ENCODE measurements at places on chromosomes 3 and 15.

GRCh38 chr15:29511663-29512062, 242.0 kb upstream of the NSMCE3 start:
- no peak for DNase-seq

GRCh38 chr15:85059734-85060133, 78.1 kb downstream of the PDE8A start:
- no peak for DNase-seq

GRCh38 chr15:41944313-41944940, 27.9 kb downstream of the EHD4 start:
- no peak for DNase-seq

- peak; percentile 65 for DNase-seq
Observed at GRCh38 chr3:52123106-52123725, 31.0 kb downstream of the POC1A start.

DNA sequence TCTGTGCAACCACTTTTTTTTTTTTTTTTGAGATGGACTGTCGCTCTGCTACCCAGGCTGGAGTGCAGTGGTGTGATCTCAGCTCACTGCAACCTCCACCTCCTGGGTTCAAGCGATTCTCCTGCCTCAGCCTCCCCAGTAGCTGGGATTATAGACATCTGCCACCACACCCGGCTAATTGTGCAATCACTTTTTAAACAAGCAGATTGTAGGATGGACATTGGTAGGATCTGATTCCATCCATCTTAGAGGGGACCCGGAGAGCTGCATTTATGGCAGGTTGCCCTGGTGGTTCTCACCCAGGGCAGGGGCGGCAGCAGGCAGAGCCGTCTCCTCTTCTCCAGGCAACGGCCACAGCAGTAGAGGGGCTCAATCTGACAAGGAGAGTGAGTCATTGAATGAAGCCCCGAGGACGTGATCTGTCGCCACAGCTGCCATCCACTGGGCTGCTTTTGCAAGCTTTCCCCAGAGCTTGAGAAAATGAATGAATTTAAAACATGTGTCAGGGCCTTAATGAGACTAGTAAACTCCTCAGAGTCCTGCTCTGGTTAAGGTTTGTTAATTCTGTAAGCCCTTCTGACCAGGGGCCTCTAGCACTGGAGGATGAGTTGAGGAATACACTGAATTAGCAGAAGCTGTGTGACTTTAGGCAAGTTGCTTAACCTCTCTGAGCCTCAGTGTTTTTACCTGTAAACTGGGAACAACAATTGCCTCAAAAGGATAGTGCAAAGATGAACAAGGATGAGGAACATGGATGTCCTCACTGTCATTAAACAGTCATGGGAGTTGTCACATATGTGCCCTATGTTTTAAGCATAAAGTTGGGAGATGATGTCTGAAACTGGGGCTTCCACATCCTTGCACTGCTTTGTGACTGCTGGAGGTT, 129.1 kb downstream of the ASB7 start:
- DNase-seq = no peak

DNA sequence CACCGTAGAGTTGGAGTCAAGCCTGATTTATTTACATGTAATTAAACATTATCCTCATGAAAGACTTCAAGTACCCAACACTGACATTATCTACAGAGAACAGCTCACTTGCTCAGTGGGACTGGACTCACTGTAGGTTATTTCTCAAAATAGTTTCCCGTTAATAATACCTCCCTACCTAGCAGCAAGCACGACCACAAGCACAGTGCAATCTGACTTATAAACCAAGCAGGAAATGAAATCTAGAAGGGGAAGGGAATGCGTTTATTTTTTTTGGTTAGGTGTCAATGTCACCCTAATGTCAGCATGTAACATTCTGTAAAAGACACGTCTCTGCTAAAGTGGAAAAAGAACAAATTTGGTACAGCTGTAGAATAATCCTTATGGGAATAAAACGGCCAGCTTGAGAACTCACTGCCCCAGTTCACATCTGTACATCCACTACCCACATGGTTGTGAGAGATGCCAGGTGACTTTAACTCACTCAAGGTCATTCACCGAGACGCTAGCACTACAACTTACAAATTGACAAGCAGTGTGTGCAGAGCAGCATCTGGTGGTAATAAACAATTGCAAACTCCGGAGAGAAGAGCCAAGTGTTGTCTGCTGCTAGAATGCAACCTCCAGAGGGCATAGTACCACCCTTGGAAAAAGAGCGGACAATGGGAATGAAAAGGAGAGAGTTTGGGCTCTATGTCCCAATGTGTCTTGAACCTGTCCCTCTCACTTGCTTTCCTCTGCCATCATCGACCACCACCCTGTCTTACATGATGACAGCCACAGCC, 242.5 kb downstream of the CADPS start:
- DNase-seq = no peak

DNA sequence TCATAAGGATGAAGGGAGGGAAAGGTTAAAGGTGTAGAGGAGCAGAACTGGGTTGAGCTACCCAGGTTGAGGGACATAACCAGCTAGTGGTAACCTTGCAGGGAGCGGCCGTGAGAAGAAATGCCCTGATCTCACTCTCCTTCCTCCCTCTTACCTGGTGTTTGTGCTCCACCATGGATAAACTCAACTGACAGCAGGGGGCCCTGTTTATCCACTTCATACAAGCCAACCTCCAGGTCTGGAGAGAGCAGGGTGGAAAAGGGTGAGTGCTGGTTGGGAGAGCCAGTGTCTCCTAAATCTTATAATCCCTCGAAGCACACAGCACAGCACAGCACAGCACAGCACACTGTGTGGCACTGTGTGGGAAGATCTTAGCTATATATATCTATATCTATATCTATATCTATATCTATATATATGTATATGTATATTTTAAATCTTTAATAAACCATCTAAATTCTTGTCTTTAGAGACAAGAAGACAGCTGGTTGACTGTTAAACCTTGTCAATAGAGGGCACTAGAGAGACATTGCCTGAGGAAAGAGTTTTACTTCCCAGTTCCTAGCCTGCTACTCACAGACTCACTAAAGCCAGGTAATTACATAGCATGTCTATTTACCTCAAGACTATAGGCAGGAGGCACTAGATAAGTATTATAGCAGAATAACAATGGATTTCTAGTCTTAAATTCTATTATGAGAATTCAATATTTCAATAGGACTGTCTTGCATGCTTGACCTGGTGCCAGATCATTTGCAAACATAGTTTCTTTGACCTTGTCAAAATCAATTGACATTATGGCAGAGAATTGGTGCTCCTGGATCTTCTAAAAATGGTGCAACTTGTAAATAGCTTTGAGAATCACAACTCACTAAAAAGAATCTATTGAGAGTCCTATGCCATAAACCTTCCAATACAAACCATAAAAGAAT, 21.7 kb upstream of the FMN1 start:
- no peak for DNase-seq

DNA sequence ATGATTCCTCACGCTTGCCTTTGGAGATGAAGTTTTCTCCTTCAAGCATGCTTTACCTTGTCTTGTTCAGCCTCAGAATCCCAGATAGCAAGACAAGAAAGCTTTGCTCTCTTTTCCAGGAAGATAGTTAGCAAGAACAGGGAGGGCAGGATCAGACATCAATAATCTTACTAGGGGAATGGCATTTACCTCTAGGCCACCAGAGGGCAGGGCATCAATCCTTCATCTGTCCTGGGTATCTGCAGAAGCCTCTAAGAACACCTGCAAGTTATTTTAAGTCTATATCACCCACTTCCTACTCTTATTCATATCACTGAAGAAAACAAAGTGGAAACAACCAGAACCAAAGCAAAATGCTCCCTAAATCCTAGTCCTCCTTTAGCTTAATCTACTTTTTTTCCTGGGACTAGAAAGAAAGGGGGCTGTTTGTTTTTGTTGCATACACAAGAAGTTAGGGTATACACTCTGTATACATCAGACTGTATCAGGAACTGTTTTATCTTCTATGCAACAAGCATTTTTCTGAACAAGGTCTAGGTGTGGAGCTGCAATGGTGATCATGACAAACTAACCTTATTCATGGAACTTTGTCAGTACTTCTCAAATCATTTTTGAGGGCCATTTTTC, 862.5 kb downstream of the CADM2 start:
- DNase-seq = no peak

DNA sequence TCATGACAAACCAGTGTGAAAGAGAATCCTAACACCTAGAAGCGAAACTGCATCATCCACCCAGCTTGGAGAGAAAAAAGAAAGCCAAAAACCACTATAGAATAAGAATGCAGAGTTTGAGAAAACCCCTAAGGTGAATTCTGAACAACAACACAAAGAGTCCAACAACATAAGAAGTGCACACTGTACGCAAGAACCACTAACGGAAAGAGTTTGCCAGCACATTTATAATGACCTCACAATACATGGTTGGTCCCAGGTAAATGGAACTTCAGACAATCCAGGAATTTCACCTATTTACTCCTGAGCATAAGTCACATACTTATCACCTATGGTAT, 128.3 kb upstream of the BHLHE40 start:
- DNase-seq = no peak

DNA sequence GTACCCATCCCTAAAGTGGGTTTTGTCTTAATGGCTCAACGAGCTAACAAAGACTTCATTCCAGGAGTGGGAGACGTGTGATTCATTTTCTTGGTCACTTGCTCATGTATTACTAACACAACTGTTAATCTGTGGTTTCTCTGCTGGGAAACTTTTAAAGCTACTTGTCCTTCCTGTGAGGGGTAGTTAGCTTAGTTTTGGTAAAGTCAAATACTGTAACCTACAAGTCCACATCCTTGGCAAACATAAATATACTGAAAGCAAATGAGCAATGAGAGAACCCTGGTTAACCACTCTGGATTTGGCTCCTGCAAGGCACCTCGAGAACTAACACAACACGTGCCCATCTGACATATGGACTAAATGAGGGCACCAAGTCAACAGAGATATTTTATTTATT, 19.9 kb downstream of the NOX5 start:
- DNase-seq = no peak

GRCh38 chr3:177069514-177070329, 127.6 kb downstream of the TBL1XR1 start:
- no peak for DNase-seq

GRCh38 chr15:67385971-67386370, 131.4 kb downstream of the IQCH start:
- no peak for DNase-seq

GRCh38 chr15:47819158-47819557, 101.9 kb downstream of the SEMA6D start:
- no peak for DNase-seq
